Hypothalamus (tissue), 51 donors: ENCODE measurements at places on chromosomes 5 and 9.

DNA sequence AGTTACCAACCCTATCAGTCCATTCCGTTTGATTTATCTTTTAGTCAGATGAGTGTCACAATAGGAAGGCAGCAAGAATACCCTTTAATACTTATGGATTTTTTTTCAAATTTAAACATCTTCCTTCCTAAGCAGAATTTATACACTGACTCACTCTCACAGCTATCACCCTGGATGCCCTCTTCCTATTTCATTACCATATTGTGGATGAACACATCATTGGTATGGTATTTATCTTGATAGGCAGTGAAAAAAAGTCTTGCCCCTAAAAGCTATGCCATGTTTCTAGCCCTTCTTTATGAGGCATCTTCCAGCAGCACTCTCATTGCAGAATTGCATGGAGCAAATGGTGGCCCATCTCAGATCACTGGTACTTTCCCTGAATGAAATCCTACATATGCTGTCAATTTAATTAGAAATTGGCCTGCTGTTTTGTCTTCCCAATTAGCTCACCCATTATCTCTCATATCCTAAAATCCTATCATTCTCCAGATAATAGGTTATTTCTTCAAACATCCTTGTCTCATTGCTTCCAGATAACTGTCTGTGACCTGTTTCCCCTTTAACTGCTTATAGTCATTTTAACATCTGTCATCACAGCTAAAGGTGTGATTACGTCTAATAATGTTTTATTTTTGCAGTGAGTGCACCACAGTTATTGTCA lies 433.5 kb upstream of the POU5F2 start:
- DNase-seq: no peak

- peak; percentile 35 for DNase-seq
Measured at GRCh38 chr5:93603793-93604643, 21.0 kb downstream of the NR2F1 start.

DNA sequence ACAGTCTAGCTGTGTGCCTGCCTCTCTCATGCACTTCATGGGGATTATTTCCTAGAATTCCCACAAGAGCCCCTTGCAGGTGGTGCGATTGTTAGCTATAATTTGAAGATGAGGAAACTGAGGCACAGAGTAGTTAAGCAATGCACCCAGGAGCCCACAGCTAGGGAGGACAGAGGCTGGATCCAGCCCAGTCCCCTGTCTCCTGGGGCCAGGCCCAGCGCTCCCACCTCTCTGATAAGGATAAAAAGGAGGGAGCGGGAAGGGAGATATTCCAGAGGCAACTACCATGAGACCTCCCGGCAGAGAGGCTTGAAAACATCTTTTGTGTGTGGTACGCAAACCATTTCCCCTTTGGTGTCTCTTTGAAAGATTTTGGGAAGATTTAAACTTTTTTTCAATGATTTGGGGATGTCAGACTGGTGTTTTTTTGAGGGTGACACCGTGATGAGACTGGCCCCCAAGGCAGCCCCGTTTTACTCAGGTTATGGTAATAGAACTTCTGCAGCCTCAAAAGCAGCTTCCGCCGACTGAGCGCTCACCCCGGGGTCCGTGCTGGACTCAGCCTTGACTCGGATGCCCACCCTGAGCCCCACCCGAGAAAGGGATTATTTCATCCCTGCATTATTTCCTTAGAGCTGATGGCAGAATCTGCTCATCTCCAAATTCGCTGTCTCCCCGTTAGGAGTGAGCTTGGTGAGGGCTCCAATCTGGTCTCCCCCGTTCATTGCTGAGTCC lies 144.7 kb upstream of the IER5L start:
- DNase-seq: no peak

DNA sequence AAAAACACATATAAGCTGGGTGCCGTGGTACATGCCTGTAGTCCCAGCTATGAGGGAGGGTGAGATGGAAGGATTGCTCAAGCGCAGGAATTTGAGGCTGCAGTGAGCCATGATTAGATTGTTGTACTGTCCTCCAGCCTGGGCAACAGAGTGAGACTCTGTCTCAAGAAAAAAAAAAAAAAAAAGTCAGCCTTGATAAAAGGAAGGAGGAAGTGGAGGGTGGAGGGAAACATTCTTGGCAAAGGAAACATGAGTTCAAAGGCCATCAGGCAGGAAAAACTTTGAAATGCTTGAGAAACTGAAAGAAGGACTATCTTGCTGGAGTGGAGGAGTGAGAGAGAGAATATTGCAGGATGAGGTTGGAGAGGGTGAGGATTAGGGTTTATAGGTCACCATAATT lies 18.3 kb upstream of the ANKHD1 start:
- DNase-seq: no peak

- no peak for DNase-seq
Measured at GRCh38 chr5:14667290-14667689, 2.8 kb downstream of the OTULIN start.

GRCh38 chr9:19171271-19171670 lies 44.0 kb upstream of the PLIN2 start:
- no peak for DNase-seq

GRCh38 chr9:111442360-111443027 lies 41.7 kb downstream of the ECPAS start:
- DNase-seq: no peak

- no peak for DNase-seq
Measured at GRCh38 chr5:33726422-33727165, 165.2 kb downstream of the ADAMTS12 start.

DNA sequence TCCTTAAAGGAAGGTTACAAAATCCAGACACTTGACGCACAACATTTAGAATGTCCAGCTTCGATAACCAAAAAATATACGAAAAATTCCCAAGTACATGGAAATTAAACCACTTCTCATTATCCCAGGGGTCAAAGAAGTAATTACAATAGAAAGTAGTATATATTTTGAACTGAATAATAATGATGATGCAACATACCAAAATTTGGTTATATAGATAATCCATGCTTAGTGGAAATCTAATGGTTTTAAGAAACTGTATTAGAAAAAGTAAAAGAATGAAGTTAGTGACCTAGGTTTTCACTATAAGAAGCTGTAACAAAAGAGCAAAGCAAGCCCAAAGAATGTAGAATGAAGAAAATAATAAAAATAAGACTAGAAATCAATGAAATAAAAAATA lies 204.0 kb upstream of the PUM3 start:
- DNase-seq: no peak

DNA sequence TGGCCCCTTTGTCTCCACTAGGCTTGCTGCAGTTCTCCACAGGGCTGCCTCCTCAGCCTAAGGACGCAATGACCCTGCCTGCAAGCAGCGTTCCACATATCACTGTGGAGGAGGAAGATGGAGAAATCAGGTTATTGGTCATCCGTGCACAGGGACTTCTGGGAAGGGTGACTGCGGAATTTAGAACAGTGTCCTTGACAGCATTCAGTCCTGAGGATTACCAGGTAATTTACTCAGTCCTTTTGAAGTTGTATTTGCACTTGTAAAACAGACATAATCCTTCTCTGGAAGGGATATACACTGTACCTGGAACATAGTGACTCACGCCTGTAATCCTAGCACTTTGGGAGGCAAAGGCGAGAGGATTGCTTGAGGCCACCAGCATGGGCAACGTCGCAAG lies 116.6 kb downstream of the ADGRV1 start:
- DNase-seq: no peak

DNA sequence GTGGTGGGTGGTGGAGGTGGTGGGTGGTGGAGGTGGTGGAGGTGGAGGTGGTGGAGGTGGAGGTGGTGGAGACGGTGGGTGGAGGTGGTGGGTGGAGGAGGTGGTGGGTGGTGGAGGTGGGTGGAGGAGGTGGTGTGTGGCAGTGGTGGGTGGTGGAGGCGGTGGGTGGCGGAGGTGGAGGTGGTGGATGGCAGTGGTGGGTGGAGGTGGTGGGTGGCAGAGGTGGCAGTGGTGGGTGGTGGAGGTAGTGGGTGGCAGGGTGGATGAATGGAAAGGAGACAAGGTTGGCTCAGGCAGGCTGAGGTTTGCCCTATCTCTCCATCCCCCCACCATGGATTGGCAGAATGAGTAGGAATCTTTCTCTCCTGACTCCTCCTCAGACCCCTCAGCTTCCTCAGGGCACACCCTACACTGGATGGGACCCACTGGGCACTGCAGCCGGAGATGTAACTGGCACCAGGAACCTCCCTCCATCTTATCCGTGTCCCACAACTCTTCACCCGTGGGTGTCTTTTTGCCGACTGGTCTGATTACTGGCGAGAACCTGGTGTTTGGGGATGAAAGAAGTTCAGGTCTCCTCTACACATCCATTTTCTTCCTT lies 166.3 kb downstream of the C9orf50 start:
- no peak for DNase-seq

DNA sequence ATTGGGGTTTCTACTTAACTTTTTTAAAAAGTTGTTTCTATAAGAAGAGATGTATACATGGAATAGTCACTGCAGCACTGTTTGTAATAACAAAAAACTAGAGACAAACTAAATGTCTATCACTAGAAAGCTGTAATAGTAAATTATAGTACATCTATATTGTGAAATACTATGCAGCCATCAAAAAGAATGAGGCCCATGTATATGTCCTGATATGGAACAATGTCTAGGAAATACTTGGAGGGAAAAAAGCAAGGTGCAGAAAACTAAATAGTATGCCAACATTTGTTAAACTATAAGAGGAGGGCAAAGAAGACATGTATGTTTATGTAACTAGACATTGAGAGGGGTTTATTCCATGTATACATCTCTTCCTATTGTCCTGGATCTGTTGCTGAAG lies 2.9 kb upstream of the RAB14 start:
- DNase-seq: no peak

DNA sequence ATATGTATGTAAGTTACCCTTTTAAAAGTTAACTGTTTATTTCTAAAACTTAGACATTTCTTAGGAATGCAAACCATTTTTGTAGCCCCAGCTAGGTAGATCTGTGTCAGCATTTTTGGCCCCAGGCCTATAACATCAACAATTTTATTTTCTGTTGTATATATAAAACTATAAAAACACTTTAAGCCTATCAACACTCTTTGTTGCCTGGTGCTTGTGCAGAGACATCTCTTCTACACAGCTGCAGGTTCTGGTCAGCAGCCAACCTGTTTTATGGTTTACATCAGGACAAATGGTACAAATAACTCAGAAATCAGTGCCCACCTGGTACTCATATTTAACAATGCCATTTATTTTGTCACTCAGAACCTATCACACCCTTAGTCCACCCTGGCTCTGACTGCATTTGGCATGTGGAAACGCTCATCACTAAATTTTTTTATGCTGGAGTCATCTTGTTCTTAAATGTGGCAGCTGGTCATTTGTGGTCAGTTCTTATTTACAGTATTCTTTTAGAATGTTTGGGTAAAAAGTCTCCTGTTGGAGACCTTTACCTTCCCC lies 173.4 kb downstream of the DNAH5 start:
- DNase-seq: no peak

DNA sequence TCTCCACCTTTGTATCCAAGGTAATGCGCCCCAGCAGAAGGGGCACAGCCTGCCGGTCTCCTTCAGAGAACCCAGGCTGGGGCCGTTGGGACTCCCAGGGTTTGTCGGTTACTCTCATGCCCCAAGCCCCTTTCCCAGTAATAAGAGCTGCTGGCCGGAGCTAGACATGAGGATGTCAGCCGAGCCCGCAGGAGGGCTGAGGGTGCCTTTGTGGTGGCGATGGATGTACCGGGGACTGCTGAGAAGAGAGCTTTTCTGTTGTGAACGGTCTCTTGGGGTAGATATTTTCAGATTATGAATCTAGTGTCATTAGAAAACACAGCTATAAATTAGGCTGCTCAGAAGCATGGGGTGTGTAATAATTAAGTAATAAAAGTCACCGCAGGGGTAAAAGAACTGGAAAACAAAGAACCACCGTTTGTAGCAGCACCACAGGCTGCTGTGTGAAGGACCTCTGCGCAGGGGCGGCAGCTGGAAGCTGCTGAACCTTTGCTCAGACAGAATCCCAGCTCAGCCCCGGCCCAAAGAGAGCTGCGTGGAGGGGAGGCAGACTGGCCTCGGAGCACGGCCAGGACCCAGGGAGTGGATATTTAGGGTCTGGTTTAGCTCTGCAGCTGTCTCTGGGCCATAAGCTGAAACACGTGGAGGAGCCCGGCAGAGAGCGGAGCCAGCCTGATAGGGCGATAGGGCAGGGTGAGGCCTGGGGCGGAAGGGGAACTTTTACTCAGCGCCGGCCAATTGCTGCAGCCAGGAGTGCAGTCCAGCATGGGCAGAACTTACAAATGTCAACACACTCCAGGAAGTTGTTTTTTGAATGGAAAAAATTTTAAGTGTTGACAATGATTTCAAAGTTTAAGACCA lies 50.5 kb upstream of the BARHL1 start:
- DNase-seq: no peak

DNA sequence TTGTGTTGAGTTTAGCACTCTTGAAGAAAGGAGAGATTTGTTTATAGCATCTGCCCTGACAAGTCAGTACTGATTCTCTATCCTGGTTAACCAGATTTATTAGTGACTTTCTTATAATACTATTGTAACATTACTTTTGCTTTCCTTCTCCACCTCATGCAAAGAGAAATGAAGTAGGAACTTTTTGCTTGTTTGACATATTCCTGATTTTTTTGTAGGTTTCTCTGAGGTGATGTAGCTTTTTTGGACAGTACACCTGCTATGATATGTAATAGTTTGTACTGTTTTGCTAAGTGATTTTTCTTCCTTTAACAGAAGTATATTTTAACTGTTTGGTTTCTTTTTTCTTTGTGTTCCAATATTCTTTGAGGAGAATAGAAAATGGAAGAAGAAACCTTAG lies 117.7 kb downstream of the ZCCHC7 start:
- no peak for DNase-seq

DNA sequence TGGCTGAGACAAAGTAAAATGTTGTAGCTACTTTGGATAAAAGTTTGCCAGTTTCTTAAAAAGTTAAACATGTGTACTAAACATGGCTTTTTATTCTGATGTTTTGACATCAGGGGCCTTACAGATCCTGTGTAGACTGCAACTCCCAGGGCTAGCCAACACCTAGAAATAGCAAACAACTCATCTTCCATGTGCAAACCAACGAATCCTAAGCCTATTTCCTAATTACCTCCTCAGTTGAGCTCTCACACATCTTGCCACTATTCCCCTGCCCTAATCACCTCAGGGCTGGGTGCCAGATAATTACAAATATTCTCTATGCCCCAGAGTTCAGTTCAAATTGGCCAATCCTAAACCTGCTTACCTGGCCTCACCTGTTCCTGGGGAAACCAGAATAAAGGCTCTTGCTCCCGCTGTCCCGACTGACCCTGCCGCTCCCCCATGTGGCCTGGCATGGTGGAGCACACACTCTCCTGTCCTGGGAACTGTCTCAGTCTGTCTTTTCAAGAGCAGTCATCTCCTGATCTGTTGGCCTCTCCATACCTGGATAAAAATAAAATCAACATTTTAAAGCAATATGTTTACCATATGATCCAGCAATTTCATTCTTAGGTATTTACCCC lies 37.1 kb upstream of the FAM169A start:
- DNase-seq: no peak
